ENCODE measurements at places on chromosomes 16 and 17. TPM values are rescaled to one million over a fixed set of nuclear protein-coding genes. Genes with fewer than 3 reads are reported as not detected.

ZCCHC14 gene
- total RNA-seq = 26.1 TPM

TBX2 gene
- 1.2 TPM for total RNA-seq

DNA sequence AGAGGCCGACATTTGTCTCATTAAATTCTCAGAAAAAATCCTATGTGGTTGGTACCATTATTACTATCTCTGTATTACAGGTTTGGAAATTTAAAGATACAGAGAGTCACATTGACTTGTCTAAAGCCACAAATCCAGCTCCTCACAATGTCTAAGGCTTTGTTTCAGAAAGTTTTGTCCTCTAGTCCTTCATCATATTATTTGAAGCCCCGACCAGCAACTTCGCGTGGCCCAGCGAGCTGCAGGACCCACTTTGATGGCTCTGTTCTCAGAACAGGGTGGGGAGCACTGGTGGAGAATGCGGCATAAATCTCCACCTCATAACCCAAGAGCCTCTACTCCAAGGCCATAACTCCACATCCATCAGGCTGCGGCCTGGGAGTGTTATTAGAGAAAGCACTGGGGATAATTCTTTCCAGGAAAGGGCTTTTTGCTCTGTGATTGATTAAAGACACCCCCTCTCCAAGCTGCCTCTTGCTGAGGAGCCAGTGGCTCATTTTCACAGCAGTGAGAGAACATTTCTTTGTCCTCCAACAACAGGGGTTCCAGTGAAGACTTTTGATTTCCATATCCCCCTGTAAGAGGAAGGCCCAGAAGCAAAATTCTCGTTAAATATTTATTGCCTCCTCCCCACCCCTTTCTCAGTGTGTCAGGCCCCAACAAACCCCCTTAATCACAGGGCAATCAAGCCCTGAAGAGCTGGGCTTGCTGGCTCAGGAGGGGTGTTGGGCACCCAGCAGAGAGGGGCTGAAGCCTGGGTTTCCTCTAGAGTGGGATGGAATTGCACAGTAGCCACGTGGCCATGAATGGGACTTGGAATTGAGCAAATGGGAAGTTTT, 113.7 kb upstream of the CDH11 start:
- DNase-seq = no peak

ADGRG3 gene
- total RNA-seq = not detected

ITGAL gene
- total RNA-seq = 0.82 TPM

DNA sequence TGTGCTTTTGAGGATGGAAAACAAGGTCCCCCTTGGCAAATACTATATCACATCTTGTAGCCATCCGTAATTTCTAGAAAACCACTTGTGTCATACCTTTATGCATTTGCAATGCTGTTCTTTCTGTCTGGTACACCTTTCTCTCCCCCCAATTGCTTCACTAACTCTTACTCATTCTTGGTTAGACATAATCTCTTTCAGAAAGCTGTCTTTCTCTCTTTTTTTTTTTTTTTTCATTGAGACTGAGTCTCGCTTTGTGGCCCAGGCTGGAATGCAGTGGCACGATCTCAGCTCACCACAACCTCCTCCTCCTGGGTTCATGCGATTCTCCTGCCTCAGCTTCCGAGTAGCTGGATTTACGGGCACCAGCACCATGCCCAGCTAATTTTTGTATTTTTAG, 94.9 kb upstream of the C17orf78 start:
- no peak for DNase-seq

- peak; percentile 56 for DNase-seq
Measured at GRCh38 chr16:69338557-69339288, 641 bp downstream of the COG8 start.

GRCh38 chr17:45266372-45266926, 4.6 kb upstream of the SPATA32 start:
- no peak for DNase-seq

DNA sequence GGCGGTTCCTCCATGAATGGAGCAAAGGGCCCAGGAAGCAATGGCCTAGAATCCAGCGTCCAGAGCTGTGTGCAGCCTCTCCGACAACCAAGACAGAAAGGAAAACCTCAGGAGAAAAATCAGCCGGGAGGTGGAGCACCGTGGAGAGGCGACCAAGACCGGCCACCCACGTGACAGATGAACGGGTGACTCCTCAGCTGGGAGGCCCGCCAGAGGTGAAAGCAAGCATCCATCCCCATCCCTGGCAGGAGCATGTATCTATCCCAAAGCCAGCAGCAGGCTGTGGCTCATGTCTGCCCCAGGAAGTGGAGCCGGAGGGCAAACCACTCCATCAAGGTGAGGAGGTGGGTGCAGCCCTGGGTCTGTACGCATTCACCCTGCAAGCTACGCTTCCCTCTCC, 52.1 kb downstream of the FOXL1 start:
- DNase-seq = no peak

GRCh38 chr17:22694362-22695227, 1002.3 kb downstream of the KCNJ18 start:
- no peak for DNase-seq

ZG16 gene
- not detected for total RNA-seq

DNA sequence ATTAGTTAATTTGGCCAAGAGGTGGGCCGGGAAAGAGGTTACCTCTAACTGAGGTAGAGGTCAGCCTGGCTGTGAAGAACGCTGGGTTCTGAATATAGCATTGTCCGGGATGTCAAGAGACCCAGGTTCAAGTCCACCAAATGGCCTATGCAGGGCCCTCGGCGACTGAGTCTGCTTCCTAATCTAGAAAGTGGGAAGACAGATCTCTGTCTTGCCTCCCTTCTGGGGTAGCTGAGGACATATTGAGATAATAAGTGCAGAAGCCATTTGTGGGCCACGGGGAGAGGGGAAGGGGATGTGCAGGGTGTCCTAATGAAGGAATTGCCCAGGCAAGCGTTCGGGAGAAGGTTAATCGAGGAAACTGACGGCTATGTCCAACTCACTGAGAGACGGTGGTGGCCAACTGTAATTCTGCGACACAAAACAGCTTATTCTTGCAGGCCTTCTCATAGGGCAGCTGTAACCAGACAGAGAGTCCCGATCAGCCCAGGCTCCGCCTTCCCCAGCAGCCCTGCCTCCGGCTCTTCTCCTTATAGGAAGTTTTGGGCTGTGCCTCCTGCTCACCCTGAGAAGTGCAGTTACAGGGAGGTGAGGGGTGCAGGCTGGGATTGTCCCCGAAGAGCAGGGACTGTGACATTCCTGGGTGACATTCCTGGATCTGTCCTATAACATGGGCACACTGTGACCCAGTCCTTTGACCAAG, 15.9 kb downstream of the HASPIN start:
- DNase-seq = no peak

PLEKHH3 gene
- total RNA-seq = 2.0 TPM

- DNase-seq = no peak
Measured at GRCh38 chr16:86663685-86664521, 85.6 kb downstream of the FOXL1 start.

- DNase-seq = no peak
Measured at GRCh38 chr16:20072874-20073202, 852 bp downstream of the GPR139 start.

DNA sequence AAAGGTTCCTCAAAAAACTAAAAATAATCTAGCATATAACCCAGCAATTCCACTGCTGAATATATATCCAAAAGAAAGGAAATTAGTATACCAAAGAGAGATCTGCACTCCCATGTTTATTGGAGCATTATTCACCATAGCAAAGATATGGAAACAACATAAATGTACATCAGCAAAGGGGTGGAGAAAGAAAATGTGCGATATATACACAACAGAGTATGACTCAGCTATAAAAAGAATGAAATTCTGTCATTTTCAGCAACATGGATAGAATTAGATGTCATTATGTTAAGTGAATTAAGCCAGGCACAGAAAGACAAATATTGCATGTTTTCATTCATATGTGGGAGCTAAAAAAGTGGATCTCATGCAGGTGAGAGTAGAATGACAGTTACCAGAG, 279.6 kb upstream of the AXIN2 start:
- no peak for DNase-seq

SBK1 gene
- total RNA-seq = 13.9 TPM

GRCh38 chr17:16534236-16534635, 34.8 kb downstream of the ZNF287 start:
- DNase-seq = no peak

DNA sequence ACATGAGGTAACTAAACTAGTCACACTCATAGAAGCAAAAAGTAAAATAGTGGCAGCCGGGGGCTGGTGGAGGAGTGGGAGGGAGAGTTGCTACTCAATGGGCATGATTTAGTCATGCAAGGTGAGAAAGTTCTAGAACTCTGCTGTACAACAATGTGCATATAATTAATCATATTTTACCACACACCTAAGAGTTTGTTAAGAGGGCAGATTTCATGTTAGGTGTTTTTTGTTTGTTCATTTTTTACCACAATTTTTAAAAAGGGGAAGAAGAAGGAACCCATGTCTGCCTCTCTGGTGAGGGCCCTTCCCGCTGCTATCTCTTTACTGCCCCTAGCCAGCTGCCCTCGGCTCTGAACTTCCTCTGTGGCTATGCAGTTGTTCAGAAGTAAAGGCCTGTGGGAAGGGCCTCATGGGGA, 11.2 kb downstream of the CD300LB start:
- DNase-seq = no peak

- DNase-seq = peak; percentile 80
Measured at GRCh38 chr16:23182206-23182678, 303 bp upstream of the SCNN1G start.

GRCh38 chr17:21218101-21218500, 4.1 kb upstream of the TMEM11 start:
- no peak for DNase-seq

- no peak for DNase-seq
Measured at GRCh38 chr16:63982110-63982509, 1139.8 kb downstream of the CDH11 start.

ZPBP2 gene
- not detected for total RNA-seq

DNA sequence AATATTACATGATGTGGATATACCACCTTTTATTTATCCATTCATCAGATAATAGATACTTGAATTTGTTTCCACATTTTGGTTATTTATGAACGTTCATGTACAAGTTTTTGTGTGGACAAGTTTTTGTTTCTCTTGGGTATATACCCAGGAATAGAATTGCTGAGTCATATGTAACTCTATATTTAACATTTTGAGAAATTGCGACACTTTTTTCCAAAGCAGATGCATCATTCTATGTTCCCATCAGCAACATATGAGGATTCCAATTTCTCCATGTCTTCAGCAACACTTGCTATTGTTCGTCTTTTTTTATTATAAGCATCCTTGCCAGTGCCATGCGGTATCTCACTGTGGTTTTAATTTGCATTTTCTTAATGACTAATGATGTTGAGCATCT, 93.9 kb downstream of the GSG1L start:
- no peak for DNase-seq

DNA sequence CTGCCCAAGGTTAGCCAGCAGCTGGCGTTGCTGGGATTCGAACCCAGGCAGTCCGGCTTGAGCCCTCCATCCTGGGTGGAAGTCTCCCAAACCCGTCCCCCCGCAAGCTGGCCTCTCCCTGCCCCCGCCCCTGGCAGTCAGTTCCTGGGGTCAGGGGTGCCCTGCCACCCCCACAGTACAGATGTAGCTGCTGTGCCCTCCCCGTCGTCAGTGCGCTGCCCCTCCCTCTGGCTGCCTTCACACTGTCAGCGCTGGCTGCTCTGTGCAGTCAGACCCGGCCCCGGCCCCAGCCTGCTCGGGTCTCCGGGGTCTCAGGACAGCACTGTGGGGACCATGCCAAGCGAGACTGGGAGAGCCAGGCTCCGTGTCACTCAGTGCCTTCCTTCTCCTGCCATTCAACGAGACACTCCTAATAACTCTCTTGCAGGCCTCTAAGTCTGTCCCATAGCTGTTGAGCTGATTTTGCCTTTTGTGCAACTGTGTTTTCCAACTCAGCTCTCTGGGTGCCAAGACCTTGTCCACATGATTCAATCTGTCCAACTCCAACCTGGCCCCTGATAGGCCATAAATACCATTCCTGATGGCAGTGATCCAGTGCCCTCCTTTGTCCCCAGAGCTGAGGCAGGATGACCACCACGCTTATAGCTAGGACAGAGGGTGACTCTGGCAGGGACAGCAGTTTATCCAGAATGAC, 55.5 kb upstream of the IL34 start:
- no peak for DNase-seq

DNA sequence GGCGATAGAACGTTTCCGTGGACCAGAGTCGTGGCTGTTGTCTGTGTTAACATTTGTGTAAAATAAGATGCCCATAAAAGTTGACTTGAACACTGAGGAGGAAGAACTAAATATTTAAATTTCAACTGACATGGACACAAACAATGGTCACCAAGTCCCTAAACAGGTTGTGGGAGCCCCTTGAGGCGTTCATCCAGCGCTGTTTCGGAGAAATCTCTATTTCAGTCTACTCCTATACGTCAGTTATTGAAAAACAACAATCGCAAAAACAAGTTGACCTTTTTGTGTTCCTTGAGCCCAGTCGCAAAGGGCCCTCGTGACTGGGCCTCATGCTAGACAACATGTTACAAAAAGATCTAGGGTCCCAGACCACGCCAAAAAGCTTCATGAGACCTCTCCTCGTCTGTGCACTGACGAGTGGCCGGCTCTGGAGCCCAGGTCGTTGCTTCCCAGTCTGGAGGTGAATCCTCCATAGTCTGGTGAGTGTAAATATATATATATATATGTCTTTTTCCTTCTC, 439 bp upstream of the TMEM231 start:
- no peak for DNase-seq

DNA sequence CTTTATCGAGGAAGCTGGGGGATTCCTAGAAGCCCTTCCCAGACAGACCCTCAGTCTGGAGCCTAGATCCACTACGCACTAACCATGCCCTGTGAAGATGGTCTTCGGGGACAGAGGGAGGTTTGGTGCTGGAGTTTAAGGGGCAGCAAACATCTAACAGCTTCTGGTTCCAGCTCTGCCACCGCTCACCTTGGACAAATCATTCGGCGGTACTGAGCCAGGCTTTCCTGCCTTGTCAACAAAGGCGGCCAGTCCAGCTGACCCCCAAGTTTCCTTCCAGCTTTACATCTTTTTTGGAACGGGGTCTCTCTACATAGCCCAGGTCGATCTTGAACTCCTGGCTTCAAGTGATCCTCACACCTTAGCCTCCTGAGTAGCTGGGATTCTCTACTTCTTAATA, 369 bp upstream of the GJD3 start:
- peak; percentile 16 for DNase-seq

TP53TG3D gene
- 1.2 TPM for total RNA-seq

GRCh38 chr16:22815863-22816262, 1.9 kb downstream of the HS3ST2 start:
- DNase-seq = no peak

GRCh38 chr16:35572186-35572585, 2112.8 kb downstream of the TP53TG3F start:
- DNase-seq = no peak

RAB11FIP4 gene
- 48.1 TPM for total RNA-seq

Data from frontal cortex (tissue), 4 donors.